Subcutaneous preadipocyte (primary cell): ENCODE measurements at places on chromosomes 7 and 10. TPM values are rescaled to one million over a fixed set of nuclear protein-coding genes. Genes with fewer than 3 reads are reported as not detected.

RBP4 gene
- 0.73 and 2.2 TPM in 2 replicates for total RNA-seq

LIPA gene
- 68.4 and 89.7 TPM in 2 replicates for total RNA-seq

HSPA12A gene
- total RNA-seq: 13.2 and 14.5 TPM in 2 replicates

CNPY1 gene
- total RNA-seq: not detected in 2 replicates

OR2A5 gene
- not detected in 2 replicates for total RNA-seq

PDE6C gene
- not detected in 2 replicates for total RNA-seq

SLC13A1 gene
- not detected in 2 replicates for total RNA-seq

MLXIPL gene
- total RNA-seq: 0.39 and 1.5 TPM in 2 replicates

ATXN7L1 gene
- total RNA-seq: 11.4 and 12.3 TPM in 2 replicates

RHOBTB1 gene
- total RNA-seq: 5.5 and 11.8 TPM in 2 replicates

CHN2 gene
- under 0.01 and 0.78 TPM in 2 replicates for total RNA-seq

ABCA13 gene
- total RNA-seq: not detected in 2 replicates

TFR2 gene
- under 0.01 and 0.20 TPM in 2 replicates for total RNA-seq

RAMP3 gene
- not detected in 2 replicates for total RNA-seq

PPP1R17 gene
- not detected in 2 replicates for total RNA-seq

FRMPD2 gene
- under 0.01 TPM in 1 of 2 replicates, not detected in the other for total RNA-seq

OR6B1 gene
- total RNA-seq: not detected in 2 replicates

BTBD16 gene
- not detected in 2 replicates for total RNA-seq

CRPPA gene
- total RNA-seq: 1.1 and 1.2 TPM in 2 replicates

C10orf143 gene
- 0.39 and 1.1 TPM in 2 replicates for total RNA-seq

ANKRD7 gene
- 0.37 and 0.39 TPM in 2 replicates for total RNA-seq

ENTPD1 gene
- 0.37 TPM in 1 of 2 replicates, not detected in the other for total RNA-seq

LUC7L2 gene
- total RNA-seq: 38.9 and 57.5 TPM in 2 replicates

TMEM196 gene
- not detected in 2 replicates for total RNA-seq

SNCG gene
- total RNA-seq: 9.2 and 18.7 TPM in 2 replicates

RADIL gene
- 2.7 and 2.9 TPM in 2 replicates for total RNA-seq

TRPV6 gene
- total RNA-seq: not detected in 2 replicates

DRGX gene
- total RNA-seq: not detected in 2 replicates

DDX50 gene
- total RNA-seq: 40.4 and 45.7 TPM in 2 replicates

TWNK gene
- total RNA-seq: 5.5 and 7.6 TPM in 2 replicates

ACTR3C gene
- total RNA-seq: 0.20 and 0.37 TPM in 2 replicates

RTKN2 gene
- total RNA-seq: 0.37 and 0.39 TPM in 2 replicates

GRM8 gene
- not detected in 2 replicates for total RNA-seq

HGF gene
- 345 and 402 TPM in 2 replicates for total RNA-seq
